GM03348 (cell line): ENCODE measurements at places on chromosomes 4 and X.
A peak's percentile ranks its signal among the peaks of the same experiment; 100 is the strongest.

- no peak for DNase-seq
Observed at GRCh38 chr4:175090116-175090515, 172.0 kb downstream of the ADAM29 start.

DNA sequence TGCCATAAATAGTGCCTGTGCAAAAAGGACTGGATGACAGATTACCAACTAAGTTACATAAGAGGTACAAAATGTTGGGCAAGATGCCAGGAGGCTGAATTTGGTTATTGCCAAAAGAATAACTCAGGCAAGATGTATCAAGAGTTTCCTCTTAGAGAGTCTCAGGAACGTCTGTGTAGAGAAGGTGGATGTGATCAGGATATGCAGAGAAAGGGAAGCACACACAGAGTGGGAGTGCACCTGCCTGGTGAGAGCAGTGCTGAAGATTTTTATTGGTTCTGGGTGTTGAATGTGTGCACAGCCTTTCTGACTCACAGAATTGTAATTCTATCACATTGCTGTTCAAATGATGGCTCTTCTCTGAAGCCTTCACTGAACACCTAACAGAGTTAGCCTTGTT is 156.8 kb upstream of the HS3ST1 start:
- DNase-seq: no peak

GRCh38 chr4:182831376-182831775 is 85.8 kb downstream of the DCTD start:
- no peak for DNase-seq

DNA sequence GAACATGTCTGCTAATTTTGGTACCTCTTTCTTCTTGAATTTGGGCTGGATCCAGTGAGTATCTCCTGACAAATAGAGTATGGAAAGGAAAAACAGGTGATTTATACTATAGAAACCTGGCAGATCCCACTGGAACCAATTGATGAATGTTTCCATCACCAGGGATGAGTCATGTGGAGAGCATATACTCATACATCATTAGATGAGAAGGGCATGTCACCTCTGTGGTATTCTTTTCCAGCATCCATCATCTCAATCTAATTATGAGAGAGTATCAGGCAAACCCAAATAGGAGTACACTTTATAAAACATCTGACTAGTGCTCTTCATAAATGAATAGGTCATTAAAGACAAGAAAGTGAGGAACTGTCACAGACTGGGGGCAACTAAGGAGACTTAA is 90.7 kb downstream of the CLDN22 start:
- DNase-seq: no peak

DNA sequence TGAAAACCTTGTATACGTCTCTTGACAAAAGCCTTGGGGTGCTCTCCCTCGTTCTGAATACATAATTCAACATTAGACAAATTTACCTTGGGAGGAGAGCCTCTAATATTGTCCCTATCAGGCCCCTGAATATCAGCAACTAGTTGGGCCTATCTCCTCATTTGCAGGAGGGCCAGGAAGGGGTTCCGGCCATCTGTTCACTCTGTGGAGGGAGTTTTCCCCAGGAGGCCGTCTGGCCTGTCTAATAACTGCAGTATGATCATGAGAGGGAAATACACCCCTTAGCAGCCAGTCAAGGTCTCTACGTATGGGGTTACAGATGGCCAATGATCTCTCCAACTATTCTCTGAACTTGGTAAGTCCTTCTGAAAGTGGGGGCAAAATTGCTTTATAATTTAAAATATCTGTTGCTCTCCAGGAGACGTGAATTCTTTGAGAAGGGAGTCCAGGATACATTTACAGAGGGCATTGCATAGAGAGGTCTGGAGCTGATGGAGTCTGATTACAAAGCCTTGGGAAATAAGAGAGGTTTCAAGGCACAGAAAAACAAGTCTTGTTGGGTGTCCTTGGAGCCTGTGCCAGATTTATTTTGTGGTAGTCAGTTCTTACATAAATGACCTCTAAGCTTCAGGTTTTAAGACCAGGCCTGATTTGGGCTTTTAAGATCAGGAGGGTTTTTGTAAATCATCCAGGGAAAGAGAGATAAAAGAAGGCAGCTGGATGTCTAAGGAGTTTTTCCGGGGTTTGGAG is 48.2 kb upstream of the UXT start:
- DNase-seq: no peak

GRCh38 chr4:98939438-98939837 is 10.5 kb upstream of the EIF4E start:
- no peak for DNase-seq

DNA sequence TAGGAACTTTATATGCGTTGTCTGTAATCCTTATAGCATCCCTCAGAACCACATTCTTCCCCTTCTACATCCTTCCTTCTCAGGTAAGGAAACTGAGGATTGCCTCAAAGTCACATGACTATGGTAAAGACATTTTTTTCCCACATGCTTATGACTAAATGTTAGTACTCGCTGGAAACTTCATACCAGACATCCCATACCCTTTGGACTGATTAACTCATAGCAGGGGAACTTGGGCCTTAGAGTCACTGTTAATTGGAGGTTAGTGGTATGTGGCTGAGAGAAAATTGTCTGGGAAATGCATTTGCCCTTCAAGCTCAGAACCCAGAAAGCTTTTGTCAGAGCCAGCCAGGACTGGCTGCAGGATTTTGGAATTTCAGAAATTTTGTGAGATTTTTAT is 155.0 kb downstream of the RELL1 start:
- DNase-seq: no peak

DNA sequence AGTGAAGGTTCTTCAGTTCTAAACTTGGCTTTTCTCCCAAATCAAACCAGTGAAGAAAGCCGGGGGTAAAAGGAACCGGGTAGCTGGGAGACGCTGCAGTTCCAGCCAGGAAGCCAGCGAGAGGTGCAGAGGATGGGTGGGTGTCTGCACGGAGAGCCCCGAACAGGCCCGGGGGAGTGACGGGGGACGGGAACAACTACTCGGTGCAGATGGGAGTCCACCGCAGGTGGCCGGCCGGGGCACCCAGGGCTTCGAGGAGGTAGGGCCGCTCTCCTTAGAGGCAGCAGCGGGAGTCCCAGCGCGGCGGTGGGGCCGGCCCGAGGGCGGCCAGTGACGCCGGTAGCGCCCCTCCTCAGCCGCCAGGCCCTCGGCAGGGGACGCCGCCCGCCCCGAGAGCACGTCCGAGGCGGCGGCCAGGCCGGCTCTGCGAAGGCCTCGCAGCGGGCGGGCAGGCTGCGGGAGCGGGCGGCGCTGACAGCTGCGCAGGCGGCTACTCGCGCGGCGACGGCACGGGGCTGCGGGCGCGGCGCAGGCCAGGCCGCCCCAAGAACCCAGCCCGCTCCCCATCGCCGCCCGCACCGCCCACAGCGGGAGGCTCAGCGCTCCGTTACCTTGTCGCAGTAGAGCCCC is 449 bp downstream of the FBXL5 start:
- DNase-seq: peak; percentile 62

DNA sequence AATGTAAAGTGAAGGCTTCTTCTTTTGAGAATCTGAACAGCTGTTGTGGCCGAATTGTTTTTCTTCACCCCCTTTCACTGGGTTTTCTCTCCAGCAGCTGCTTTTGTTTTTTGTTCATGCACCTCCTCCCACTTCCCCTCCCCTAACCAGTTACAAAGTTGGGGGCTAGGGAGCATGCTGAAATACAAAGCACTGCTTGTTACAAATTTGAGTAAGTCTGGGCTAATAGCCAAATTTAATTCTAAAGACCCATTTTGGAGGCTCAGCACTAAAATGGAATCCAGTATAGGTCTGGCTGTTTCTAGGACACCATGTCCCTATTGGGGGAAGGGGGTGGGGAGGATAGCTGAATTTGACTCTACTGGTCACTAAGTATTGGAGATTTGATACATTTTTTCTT is 89.2 kb upstream of the GPM6B start:
- DNase-seq: no peak

GRCh38 chrX:67288156-67288555 is 255.7 kb upstream of the AR start:
- no peak for DNase-seq

GRCh38 chr4:175330652-175331051 is 412.5 kb downstream of the ADAM29 start:
- no peak for DNase-seq

DNA sequence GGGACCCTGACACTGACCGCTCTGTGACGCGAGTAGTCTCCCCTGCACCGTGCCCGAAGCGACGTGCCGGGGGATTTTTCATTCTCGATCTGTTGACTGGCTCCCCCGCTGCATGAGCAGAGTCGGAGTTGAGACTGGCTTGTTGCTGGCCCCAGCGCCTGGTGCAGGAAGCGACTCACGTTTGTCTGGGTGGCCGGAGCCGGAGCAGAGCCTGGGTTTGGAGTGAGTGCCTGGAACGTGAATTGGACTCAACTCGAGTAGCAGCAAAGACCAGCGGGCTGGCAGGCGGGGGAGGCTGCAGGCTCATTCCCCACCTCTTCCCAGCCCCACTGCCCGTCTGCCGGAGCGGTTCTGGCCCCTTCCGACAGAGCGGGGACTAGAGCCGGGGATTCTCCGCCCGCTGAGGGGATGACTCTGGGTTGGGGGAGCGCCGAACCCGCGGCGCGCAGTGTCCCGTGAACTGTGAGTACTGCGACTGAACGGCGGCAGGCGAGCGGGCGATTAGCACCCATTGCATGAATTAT is 554 bp downstream of the PCDH7 start:
- DNase-seq: peak; percentile 60

DNA sequence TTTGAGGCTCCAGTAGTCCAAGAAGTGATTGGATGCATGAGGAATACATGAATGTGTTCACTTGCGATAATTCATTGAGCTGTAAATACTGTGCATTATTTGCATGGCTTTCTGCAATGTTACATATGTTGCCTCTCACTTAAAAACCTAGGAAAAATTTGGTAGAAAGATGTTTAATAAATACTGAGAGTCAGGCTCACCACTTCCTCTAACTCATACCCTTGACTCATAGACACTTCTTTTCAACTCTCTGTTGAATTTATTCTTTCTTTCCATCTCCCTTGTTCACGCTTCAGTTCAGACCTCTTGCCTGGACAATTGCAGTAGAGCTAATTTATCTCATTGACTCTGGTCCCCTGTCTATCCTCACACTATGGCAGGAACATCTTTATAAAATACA is 35.8 kb upstream of the LEF1 start:
- DNase-seq: no peak

DNA sequence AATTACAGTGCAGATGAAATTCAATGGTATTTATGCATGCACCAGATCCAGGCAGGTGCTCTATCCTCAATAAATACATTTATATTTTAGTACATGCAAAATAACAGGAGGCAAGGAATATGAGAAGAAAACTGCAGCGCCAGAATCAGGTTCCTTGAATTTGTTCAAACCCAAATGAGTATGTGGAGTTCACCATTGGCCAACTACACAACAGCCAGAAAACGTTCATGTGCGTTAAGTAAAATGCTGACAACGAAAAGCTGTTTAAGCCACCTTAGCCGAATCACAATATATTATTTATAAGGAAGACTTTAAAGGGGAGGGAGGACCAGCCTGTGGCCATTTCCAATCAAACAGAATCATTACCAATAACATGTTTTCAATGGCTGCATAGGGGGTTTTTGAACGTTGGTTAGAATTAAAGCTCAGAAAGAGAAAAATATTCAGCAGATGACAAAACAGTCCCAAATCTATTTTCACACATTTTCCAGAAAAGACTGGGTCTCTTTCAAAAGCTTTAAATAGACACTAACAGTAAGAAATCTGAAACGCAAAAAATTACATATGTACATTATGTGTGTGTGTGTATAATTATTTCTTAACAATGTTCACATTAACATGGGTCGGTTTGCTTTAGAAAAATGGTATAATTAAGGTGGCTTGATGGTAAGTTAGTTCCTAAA is 171.9 kb downstream of the LDB2 start:
- DNase-seq: no peak

- DNase-seq: peak; percentile 17
Observed at GRCh38 chr4:26397086-26397485, 76.3 kb downstream of the RBPJ start.

- DNase-seq: peak; percentile 64
Observed at GRCh38 chr4:145289403-145290076, 109.2 kb upstream of the OTUD4 start.

GRCh38 chr4:151418385-151418784 is 9.4 kb downstream of the FHIP1A start:
- peak; percentile 62 for DNase-seq

DNA sequence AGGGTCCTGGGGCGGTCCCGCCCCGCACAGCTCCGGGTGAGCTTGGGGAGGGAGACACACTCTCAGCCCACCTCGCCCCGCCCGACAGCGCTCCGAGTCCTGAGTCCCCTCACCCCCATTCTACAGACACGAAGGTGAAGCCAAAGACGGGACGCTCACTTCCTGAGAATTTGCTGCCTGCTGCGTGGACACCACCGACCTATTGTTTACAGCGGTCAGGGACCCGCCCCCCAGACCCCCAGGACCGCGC is 796 bp upstream of the ZNF141 start:
- DNase-seq: no peak

- no peak for DNase-seq
Observed at GRCh38 chr4:174457468-174457867, 64.8 kb downstream of the HPGD start.

- DNase-seq: no peak
Observed at GRCh38 chr4:122665161-122665929, 44.5 kb upstream of the IL21 start.

DNA sequence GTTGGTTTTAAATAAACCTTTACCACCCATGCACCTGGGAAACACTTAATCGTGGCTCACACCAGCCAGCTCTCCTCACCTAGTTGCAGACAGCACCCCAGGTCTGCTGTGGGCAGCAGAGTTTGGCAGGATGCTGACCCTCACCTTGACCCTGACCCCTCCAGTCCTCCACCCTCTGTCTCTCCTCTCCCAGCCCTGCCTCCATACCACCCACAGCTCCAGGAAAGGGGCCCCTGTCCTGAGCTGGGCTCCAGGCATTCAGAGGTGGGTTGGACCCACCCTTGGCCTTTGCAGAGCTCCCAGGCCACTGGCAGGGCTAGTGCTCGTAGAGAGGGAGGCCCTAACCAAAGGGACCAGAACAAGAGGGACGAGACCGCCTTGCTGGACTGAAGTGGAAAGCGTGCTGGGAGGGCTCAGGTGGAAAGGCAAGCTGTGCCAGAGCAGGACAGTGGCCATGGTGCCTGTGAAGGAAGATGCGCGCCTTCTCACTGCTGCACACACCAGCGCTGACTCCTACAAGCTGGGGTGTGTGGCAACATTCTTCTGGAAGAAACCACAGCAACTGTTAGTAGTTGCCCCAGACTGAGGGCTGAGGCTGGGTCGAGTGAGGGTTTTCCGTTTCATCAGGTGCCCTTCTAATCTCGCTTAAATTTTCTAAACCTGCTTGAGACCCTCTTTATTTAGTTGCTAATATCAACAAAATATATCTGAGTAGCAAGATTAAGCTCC is 10.7 kb upstream of the S100P start:
- DNase-seq: no peak

GRCh38 chrX:100413229-100413628 is 3.2 kb upstream of the PCDH19 start:
- DNase-seq: peak; percentile 66

DNA sequence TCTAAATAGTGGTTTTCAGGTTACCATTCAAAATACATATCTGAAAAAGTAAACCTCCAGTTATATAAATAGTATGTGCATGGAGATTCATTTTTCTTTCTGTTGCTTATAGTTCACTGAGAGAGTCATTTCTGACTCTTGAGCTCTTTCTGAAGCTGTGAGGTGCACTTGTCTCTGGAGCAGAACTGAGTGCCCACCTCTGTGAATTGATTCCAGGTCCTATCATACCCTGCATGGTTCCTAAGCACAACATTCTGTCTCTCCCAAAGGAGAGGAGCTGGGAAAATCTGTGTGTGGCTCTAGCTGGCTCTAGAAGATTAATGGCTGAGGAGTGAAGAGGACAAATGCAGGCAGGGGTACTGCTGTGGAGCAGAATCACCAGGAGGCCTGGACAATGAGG is 161.6 kb upstream of the HCCS start:
- no peak for DNase-seq
